ENCODE measurements at places on chromosomes 11 and 22. TPM values are rescaled to one million over a fixed set of nuclear protein-coding genes. Genes with fewer than 3 reads are reported as not detected.

DNA sequence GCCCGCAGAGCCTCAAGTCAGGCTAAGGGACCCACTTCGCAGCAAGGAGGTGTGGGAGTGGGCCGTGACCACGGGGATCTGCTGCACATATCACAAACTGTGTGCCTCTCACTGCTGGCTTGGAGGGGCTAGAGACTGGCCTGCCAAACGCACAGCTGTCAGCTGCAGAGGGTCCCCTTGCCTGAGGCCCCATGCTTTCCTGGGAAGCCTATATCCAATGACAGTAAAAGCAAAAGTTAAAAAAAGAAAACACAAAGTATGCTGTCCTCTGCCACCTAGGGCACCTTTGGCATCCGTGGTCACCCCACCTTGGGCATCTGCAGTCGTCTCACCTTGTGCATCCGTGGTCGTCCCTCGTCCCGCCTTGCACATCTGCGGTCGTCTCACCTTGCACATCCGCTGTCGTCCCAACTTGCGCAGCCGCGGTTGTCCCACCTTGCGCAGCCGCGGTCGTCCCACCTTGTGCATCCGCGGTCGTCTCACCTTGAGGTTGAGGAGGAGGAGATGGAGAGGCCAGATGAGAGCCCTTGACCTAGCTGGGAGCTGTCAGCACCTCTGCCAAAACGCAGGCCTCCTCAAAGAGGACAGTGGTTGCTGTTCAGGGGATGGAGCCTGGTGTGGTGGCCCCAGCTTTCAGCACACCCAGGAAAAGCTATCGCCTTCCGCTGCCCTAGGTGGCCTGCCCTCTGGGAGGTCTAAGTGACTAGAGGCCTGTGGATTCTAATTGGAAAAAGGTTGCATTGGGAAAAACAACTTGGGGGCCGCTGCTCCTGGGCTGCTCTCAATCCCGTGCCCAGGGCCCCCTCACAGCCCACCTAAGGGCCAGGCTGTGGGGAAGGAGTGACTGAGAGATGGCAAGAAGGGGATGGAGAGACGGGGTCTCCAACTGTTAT is 90.5 kb downstream of the MYEOV start:
- peak; percentile 22 for DNase-seq

DNA sequence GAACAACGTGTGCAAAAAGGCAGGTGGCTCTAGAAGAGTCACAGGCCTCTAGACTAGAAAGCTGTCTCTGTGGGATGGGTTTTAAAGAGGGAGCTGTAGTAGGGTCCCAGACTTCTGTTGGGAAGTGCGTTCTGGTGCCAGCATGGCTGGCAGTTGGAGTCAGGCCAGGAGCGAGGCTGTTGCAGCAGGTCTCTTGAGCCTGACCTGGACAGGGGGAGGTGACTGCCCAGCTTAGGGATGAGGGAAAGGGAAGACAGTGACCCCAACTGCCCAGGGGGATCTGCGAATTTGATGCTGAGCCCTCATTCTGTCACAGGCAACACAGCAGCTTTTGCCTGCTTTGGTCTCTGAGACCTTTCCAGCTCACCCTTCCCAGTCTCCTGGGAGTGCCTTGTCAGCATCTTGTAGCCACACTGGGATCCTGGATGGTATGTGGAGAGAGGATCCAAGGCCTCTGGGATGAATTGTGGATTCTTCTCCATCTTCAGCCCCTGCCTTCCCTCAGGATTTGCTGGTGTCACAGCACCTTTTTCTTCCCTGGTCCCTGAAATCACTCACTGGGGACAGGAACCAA is 3.4 kb downstream of the TSKU start:
- DNase-seq = no peak

- no peak for DNase-seq
Measured at GRCh38 chr22:37203354-37204044, 8.8 kb downstream of the SSTR3 start.

- DNase-seq = no peak
Measured at GRCh38 chr11:8218409-8218808, 45.3 kb downstream of the LMO1 start.

GRCh38 chr22:32208681-32209080 is 3.8 kb upstream of the RFPL2 start:
- DNase-seq = no peak

- DNase-seq = no peak
Measured at GRCh38 chr11:74434528-74434927, 32.8 kb downstream of the KCNE3 start.

Gene OR51I1
- total RNA-seq = not detected

Gene BAIAP2L2
- 3.3 TPM for total RNA-seq

Gene NOX4
- 1.1 TPM for total RNA-seq

Gene APOBEC3F
- 16.2 TPM for total RNA-seq

Gene DBX1
- not detected for total RNA-seq

All from endodermal cell (in vitro differentiated cells).